ENCODE measurements at places on chromosomes 13 and 19.

- DNase-seq = no peak
Observed at GRCh38 chr19:58128041-58128685, 22.4 kb downstream of the ZNF329 start.

DNA sequence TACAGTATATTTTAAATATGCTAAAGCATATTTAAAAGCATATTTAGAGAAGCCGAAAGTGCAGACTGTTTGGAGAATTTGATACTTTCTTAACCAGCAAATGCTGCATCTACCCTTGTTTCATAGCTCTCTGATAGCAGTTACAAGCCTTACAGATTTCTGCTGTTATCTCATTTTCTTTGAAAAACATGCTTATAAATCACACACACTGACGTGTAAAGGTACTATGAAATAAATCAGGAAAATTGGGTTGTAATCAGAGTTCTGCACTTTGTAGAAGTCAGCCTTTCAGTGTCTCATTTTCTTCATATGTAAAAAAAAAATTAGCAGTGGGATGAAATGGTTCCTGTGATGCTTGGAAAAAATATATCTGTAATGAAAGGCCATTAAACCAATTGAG is 1432.4 kb upstream of the ATXN8OS start:
- DNase-seq = no peak

DNA sequence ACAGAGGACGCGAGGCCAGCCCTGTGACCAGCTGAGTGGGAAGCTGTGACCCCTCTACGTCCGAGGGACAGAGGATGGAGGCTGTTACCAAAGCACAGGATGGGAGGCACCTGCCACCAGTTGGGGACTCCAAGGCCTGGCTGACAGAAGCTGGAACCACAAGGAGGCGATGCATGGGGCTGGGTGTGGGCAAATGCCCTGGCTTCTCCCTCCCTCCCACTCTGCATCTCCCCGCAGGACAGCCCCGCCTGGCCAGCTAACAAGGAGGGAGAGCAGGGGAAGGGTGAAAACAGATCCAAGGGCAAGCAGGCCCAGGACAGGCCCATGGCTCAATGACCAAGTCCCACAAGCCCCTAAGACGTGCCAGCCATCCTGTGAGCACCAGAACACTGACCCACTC is 28.6 kb downstream of the AKT2 start:
- DNase-seq = no peak

DNA sequence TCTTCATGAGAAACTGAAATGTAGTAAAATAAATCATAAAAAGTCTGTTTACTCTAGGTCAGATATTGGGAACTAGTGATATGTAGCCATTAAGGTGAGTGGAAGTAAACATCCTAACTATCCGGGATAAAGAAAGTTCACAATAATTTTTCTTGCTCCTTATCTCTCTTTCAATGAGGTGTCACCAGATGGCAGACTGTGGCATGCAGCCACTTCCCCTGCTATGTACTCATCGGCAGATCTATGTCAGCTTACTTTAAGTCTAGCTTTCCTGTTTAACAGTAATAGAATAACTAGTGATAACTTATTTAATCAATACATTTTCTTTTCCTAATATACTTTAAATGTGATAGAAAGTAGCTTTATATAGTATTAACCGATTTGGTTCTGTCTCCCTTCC is 181.9 kb downstream of the NDFIP2 start:
- DNase-seq = no peak

- DNase-seq = no peak
Observed at GRCh38 chr19:4557971-4558941, 1.2 kb downstream of the SEMA6B start.

DNA sequence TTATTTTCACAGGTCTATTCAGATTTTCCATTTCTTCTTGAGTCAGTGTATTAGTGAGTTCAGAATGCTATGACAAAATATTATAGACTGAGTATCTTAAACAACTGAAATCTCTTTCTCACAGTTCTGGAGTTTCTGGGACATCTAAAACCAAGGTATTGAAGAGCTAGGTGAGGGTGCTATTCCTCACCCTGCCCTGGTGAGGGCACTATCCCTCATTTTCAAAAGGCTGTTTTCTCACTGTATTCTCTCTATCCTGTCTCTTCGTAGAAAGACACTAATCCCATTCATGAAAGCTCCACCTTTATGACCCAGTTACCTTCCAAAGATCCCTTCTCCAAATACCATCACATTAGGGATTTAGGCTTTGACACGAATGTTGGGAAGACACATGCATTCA is 1617.1 kb downstream of the PCDH9 start:
- no peak for DNase-seq

DNA sequence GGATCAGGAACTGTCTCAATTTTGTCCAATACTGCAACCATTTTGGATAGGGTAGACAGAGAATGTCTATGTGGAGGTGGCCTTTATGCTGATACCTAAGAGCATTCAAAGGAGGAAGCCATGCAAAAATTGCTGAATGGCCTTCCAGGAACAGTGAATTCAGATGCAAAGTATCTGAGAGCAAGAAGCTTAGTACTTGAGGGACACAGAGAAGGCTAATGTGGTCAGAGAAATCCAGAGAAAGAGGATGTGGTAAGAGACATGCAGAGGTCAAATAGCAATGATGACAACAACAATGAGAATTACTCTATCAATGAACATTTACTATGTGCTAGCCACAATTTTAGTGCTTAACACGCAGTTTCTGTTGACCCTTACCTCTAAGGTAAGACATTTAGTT is 785.6 kb upstream of the KLHL1 start:
- DNase-seq = no peak

GRCh38 chr19:54011507-54012211 is 20.2 kb downstream of the CACNG6 start:
- DNase-seq = no peak

- DNase-seq = no peak
Observed at GRCh38 chr19:6733338-6734095, 3.9 kb downstream of the GPR108 start.

DNA sequence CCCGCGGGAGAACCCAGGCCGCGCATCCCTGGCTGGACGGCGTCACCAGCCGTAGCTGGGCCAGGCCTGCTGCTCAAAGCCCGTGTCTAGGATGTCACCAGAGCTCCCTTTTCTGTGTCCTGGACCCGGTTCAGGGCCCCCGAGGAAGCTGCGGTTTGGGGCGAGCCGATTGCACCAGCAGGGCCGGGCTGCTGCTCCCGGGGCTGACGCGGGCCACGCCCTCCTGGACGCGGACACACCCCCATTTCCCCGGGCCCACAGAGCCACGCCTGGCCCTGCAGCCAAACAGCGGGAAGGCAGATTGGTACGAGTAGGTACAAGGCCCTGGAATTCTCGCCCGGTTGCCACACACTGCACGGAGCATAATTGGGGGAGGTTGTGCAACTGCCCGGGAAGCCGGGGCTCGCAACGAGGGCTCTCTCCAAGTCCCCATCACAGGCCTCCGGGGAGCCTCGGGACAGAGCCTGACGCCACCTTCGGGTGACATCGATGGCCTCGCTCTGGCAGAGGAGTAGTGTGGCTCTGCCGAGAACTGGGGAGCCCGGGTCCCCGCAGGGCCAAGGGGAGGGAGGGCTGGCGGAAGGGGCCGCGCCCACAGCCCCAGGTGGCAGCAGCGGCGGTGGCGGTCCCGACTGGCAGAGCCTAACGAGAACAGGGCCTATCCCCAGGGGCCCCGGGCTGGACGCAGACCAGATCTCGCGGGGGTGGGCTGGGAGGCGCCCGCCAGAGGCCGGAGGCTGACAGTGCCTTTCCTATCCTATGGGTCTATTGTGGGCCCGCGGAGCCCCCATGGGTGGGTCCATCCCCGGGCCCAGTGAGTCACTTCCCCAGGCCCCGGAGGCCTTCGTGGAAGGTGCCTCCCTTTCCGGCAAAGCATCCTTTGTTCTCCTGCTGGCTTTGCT is 23.5 kb downstream of the KCTD15 start:
- DNase-seq = no peak

- DNase-seq = no peak
Observed at GRCh38 chr13:74325106-74325505, 190.9 kb upstream of the KLF12 start.

DNA sequence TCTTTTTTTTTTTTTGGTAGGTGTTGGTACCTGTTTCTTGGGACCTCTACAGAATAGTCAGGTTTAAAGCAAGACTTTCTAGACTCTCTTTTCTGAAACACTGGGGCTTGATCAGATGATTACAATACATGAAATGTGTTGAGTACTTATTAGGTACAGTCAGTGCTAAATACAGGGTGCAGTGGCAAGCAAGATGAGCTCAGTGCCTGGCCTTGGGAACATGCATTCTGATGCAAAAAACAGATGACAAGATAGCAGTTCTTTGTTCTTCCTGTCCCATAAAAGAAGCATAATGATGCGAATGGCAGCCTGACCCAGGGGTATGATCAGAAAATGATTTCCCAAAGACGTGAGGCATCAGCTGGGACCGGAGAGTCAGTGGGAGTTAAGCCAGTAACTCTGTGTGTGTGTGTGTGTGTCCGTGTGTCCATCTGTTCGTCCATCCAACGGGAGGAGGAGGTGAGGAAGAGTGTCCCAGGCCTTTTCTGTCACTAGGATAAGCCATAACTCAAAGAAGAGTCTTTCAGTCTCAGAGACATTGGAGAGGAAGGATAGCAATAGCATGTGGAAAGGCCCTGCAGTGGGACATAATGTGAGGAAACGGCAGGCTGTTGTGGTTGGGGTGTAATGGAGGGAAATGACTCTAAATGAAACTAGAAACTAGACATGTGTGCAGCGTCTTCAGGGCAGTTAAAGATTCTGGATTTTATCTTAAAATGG is 32.2 kb downstream of the SLAIN1 start:
- DNase-seq = no peak

DNA sequence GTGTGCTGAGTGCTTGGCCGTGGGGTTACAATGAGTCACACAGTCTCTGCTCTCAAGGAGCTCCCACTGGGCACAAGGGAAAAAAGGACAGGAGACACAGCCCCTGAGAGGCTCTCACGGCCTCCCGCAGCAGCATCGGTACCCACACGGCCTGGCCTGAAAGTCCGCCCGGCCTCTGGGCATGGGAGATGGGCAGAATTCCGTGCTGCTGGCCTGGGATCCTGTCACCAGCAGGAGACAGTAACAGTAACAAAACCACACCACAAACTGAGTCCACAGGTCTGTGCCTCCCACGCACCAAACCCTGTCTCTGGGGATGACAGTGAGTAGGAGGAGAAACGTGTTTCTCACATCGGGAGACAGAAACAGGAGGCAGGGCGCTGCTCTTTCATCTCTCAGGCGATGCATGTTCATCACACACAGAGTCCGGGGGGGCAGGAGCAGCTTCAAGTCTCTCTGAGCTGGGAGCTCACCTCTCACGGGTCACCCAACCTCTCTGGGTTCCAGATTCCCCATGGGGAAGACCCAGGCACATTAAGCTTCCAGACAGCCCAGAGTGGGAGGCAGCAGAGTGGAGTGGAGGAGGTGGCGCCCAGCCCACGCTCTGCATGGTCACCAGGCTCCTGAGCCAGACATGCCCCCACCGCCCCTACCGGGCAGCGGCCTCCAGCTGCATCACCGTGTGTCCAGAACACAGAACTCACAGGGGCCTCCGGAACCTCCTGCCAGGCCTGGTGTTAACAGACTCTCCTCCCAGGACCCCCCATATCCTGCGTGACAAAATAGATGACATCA is 124.7 kb upstream of the VSTM2B start:
- no peak for DNase-seq

DNA sequence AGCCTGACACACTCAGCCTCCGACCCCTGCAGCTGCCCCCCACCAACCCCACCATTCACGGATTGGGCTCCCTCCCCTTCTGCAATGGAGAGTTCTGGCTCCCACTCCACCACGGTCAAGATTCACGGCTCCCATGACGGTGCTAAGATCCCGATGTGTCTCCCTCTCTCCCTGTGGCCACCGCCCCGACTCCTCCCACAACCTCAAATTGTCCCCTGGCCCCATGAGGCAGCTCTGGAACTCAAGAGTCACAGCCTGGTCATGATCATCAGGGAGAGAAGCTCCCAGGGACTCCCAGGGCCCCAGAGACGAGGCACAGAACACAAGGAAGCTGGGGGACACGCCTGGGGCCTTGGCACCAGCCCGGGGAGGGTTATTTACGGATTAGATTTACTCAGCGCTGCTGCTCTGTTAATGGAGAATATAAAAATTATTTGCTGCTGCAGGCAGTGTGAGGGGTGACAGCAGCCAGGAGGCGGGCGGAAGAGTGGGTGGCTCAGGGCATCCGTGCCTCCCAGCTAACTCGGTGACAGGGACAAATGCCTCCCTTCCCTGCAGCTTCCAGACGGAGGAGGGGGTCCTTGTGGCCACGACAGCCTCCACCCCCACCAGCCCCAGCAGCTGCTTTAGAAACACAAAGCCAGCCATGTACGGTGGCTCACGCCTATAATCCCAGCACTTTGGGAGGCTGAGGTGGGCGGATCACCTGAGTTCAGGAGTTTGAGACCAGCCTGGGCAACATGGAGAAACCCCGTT is 184.2 kb downstream of the PTPRS start:
- DNase-seq = no peak

GRCh38 chr13:97321101-97321500 is 99.0 kb downstream of the MBNL2 start:
- DNase-seq = no peak

GRCh38 chr13:21616880-21617279 is 12.9 kb upstream of the MICU2 start:
- DNase-seq = no peak

DNA sequence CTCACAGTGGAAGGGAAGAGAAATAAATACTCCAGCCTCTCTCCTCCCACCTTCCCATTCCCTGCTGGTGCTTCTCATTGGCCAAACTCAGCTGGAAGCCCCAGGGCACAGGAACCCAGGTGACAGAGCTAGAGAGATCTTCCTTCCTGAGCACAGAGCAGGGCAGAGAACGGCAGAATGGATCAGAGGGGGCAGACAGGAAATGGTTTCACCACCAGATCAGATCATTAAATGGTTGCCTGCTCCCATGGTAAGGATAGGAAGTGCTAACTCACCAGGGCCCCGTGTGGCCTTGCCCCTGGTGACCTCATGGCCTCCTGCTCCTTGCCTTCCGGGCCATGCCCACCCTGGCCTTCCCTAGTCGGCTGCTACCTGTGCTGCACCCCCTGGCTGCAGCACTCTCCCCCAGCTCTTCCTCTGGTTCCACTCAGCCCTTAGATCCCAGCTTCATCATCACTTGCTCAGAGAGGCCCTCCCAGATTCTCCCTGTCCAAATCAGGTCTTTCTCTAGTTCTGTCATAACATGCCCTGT is 108.7 kb downstream of the DPF1 start:
- DNase-seq = no peak

DNA sequence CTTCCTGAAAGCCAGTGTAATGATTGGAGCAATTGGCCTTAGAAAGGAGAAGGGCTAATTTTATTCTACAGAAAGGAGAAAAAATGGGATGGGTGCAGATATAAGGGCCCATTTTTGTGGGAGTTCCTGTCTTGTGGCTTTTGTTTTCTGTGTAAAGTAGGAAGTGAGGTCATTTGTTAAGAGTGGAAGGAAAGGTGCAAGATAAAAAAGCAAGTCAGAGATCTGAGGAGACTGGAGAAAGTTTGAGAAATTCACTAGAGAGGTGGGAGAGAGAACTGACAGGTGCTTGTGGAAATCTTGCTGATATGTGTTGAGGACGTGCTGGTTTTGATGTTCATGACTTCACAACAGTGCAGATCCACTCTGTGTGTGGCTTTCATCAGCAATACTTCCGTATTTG is 349.4 kb downstream of the DLEU7 start:
- no peak for DNase-seq

All from left renal pelvis (tissue), 4 donors.